NB4 (cell line): ENCODE measurements at places on chromosomes 2 and 18.

DNA sequence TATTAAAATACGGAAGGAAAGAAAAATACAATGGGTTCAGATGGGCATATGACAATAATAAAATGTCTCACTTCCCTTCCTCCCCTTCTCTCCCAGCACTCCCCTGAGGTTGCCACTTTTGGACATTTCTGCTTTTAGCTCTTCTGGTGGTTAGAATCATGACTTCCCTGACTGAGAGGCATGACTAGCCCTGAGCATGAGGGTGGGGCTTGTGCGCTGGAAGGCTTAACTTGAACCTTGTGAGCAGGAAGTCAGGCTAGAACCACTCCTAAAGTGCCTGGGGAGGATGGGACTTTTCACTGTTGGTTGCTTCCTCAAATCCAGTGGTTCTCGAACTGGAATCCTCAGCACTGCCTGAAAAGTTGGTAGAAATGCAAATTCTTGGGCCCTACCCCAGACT, 19.7 kb upstream of the ARHGAP25 start:
- peak; percentile 98 for DNase-seq

DNA sequence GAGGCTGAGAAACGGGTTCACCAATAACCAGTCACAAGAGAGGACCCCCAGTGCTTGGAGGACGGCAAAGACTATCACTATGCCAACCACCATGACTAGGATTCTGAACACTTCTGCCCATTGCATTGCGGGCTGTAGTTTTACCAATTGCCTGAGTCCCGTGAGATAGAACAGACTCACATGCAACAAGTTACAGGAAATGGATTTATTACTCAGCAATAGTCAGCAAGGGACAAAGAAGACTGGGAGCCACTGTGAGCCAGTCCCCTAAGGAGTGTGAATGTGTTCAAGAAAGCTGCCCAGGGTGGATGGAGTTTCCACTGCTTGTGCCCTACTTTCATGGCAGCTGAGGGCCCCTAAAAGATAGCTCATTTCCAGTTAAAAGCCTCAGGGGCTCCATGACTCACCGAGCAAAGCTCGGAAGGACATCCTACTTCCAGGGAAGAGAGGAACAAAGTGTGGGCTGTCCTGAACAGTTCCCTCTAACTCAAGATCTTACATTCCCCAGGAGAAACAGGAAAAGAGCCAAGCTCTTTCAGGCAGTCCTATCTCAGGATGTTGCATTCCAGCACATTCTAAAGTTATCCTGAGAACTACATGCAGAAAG, 54.4 kb downstream of the SLC4A3 start:
- DNase-seq: no peak

GRCh38 chr2:174771631-174772471, 7.6 kb upstream of the CHRNA1 start:
- peak; percentile 76 for DNase-seq

DNA sequence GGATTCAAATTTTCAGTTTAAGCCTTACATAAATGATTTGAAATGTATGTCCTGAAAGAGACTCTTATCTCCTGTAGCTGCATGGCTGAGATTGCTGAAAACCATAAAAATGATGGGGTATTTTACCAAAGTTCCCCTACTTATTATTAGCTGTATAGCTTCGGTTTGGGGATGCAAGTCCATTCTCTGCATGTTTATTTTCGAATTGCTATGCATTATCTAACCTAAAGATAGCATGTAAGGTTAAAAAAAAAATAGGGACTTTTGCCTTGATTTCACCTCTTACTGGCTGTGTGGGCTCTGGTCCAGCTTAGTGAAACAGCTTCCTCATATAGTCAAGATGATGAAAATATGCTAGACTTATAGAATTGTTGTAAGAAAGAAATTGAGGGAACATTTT, 14.0 kb upstream of the ACOXL start:
- no peak for DNase-seq

- DNase-seq: no peak
Observed at GRCh38 chr18:28808373-28808772, 631.4 kb upstream of the CDH2 start.

DNA sequence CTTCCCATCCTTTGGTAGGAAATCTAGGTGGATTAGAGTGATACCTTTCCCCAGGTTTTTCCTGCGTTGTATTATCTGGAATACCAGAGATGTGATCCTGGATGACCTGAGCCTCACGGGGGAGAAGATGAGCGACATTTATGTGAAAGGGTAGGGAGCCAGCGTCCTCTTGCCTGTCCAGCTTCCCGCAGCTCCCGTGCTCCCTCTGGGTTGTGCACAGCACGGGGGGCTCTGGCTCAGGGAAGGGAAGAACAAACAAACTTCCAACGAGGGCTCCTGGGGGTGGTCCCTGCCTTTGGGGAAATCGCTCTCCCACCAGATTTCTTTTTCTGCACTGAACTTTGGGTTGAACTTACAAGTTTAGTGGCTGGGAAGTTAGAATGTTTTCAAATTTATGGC, 215.7 kb downstream of the DYSF start:
- DNase-seq: no peak

DNA sequence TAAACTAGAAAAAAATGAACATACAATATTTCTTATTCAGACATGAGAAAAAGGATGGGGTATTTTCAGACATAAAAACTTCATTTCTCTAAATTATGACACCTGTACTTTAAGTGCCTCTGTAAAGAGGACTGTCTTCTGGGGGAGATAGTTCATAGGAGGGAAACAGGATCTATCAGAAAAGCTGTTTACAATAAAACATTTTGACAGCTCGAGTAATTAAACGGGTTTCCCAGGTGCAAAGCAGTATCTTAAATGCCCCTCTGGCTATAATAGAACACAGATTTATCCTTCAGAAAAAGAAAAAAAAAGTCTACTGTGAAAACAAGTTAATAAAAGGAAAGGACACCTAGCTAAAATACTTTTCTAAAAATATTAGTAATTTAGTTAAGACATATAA, 311.4 kb upstream of the UBE2E3 start:
- DNase-seq: no peak

GRCh38 chr2:95159690-95160449, at the start of gene ZNF514:
TSS of gene ZNF514 (minus strand) at chr2:95159848. CDS start at chr2:95153253, 6,595 bp downstream.
- peak; percentile 86 for DNase-seq

GRCh38 chr2:20515290-20516220, 68.7 kb downstream of the RHOB start:
- DNase-seq: no peak

DNA sequence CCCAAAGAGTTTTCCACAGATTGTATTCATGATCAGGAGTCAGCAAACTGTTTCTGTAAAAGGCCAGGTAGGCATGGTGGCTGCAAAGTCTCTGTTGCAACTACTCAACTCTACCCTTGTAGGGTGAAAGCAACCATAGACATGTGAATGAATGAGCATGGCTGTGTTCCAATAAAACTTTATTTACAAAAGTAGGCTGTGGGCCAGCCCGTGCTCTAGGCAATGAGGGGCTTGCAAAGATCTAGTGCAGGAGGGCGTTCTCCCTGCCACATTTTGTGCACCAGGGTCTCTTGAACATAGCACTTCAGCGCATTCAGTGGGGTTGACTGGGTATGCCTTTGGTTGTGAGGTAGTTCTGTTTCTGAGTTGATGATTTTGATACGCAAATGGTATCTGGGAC, 85.8 kb downstream of the ST6GAL2 start:
- no peak for DNase-seq
